Activated CD8-positive, alpha-beta memory T cell treated with anti-CD3 and anti-CD28 coated beads, Interleukin-2, amount 10 ng/mL, durations not matched to agents 7 days and 5 days (primary cell): ENCODE measurements at places on chromosomes 11 and 22. TPM values are rescaled to one million over a fixed set of nuclear protein-coding genes. Genes with fewer than 3 reads are reported as not detected.

GRCh38 chr11:128604723-128605122, 17.4 kb upstream of the ETS1 start:
- peak; percentile 9 for DNase-seq
- H3K4me3 ChIP-seq: no peak overlapping the region
- H3K27ac ChIP-seq: no peak overlapping the region
- no peaks in the 10 kb centered on the region for H3K27me3 ChIP-seq

DNA sequence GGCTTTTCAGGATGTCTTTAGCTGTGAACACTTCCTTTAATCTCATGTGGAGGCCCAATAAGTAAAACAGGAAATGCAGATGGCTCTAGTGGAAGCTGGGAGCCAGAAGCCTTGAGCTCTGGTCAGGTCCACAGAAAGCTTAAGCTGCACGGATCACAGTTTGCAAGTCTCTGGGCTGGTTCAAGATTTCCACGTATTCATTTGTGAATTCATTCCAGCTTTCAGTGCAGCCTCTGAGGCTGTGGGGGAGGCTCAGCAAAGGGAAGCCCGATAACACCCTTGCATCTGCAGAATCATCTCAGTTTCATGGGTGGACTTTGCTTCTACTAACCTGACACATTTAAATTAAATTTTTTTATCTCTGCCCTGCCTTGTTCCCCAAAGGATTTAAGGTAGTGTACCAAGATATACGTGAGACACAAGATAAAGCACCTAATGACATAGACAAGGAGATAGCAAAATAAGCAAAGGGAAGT, 65.6 kb downstream of the ISX start:
- no peak for DNase-seq
- H3K27ac ChIP-seq: no peak overlapping the region
- no peak overlapping the region for H3K4me3 ChIP-seq
- peaks cover 27% of the 10 kb centered on the region for H3K27me3 ChIP-seq

GRCh38 chr11:32935462-32936029, 42.9 kb downstream of the QSER1 start:
- no peak overlapping the region for H3K27ac ChIP-seq
- peaks cover 63% of the 10 kb centered on the region for H3K36me3 ChIP-seq
- H3K27me3 ChIP-seq: no peaks in the 10 kb centered on the region
- DNase-seq: no peak
- no peak overlapping the region for H3K4me3 ChIP-seq
- peaks cover 16% of the 10 kb centered on the region for H3K4me1 ChIP-seq

DNA sequence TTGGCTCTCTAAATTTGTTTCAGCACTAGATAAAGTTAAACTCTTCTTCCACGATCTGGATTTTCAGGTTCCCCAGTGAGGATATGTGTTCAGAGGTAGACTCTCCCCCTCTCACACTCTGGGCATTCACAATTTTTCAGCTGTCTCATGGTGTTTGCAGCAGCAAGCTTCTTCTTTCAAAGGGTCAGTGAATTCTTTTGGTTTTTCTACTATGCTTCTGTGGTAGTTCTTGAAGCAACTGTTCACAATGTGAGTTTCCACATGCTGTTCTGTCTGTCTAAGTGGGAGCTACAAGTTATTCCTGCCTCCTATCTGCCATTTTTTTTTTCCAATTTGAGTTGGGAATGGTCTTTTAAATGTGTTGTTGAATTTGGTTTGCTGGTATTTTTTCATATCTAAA, 25.4 kb downstream of the CNTF start:
- no peak overlapping the region for H3K4me3 ChIP-seq
- peaks cover 2% of the 10 kb centered on the region for H3K36me3 ChIP-seq
- no peak for DNase-seq
- peaks cover 2% of the 10 kb centered on the region for H3K27me3 ChIP-seq

The MIOX gene
- total RNA-seq: 0.23 TPM

DNA sequence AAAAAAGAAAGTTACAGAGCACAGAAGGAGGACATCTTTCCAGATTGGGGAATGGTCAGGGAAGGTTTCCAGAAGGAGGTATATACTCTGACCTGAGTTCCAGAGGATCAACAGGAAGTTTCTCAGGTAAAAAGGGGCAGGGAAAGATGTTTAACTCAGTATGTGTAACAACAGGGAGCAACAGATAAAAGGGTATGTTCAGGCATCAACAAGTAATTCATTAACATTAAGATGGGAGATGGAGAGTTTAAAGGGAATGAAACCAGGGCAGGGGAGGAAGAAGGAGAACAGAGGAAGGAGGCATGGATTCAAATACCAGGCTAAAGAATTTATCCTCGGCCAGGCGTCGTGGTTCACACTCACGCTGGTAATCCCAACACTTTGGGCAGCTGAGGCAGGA, 2.5 kb upstream of the DENND5A start:
- H3K36me3 ChIP-seq: peaks cover 2% of the 10 kb centered on the region
- peaks cover 51% of the 10 kb centered on the region for H3K27me3 ChIP-seq
- DNase-seq: no peak
- no peak overlapping the region for H3K27ac ChIP-seq
- peaks cover 11% of the 10 kb centered on the region for H3K4me1 ChIP-seq
- no peak overlapping the region for H3K4me3 ChIP-seq

DNA sequence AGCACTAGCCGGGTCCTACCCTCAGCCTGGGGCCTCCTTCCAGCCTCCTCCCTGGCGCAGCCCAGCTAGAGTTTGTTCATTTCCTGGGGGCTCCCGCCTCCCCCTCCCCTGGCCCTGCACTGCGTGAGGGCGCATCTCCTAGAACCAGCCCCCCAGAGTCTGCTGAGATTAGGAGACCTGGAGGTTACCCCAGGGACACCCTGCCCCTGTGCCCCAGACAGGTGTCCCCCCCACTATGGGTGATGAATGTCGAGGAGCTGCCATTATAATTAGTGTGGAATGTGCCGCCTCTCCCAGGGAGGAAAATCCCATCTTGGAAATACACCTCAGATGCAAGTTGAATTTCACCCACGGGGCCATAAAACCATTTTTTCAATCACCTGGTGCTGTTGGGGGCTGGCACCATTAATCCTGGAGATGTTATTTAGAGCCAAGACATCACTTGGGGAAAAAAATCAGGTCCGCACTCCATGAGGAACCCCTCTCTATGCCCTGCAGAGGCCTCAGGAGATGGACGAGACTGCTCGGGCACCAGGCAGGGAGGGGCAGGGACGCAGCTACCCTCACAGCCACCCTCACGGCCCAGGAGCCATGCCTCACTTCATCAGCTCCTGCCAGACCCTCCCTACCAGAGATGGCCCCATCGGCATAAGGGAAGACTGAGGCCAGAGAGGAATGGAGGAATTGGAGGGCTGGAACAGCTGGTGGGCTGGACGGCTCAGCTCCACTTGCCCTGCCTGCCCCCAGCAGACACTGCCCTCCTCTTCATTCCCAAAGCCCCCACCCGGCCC, 197.5 kb downstream of the IGLL1 start:
- peaks cover 3% of the 10 kb centered on the region for H3K27me3 ChIP-seq
- H3K27ac ChIP-seq: no peak overlapping the region
- H3K4me3 ChIP-seq: no peak overlapping the region
- no peaks in the 10 kb centered on the region for H3K36me3 ChIP-seq
